GM12878 (cell line): ENCODE measurements at places on chromosomes 6 and 20. TPM values are rescaled to one million over a fixed set of nuclear protein-coding genes. Genes with fewer than 3 reads are reported as not detected.

DNA sequence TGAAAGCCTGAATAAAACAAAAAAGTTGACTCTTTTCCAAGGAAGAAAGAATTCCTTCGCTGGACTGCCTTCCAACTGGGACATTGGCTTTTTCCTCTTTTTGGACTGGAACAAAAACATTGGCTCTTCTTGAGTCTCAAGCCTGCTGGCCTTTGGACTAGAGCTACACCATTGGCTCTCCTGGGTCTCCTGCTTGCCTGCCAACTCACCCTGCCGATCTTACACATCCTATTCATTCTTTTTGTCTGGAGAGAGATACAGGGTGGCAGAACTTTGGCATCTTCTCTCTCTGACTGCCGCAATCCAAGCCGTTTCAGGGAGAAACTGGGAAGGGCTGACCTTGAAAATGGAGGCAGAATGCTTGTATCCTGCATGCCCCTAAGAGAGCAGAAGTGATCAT, 20.2 kb downstream of the DDO start:
- peaks cover 4% of the 10 kb centered on the region for H3K27me3 ChIP-seq
- H3K27ac ChIP-seq = no peak overlapping the region
- H3K4me1 ChIP-seq = no peaks in the 10 kb centered on the region
- H3K4me3 ChIP-seq = no peak overlapping the region

- no peaks in the 10 kb centered on the region; the same call in 1 of the 2 replicates for H3K27me3 ChIP-seq
- H3K4me1 ChIP-seq = peaks cover 6% of the 10 kb centered on the region; the same call in 1 of the 2 replicates
- no peak overlapping the region for H3K27ac ChIP-seq
- no peaks in the 10 kb centered on the region for H3K36me3 ChIP-seq
- DNase-seq = no peak
These were observed 5.1 kb upstream of the EPB41L1 start for GRCh38 chr20:36149469-36149868.

DNA sequence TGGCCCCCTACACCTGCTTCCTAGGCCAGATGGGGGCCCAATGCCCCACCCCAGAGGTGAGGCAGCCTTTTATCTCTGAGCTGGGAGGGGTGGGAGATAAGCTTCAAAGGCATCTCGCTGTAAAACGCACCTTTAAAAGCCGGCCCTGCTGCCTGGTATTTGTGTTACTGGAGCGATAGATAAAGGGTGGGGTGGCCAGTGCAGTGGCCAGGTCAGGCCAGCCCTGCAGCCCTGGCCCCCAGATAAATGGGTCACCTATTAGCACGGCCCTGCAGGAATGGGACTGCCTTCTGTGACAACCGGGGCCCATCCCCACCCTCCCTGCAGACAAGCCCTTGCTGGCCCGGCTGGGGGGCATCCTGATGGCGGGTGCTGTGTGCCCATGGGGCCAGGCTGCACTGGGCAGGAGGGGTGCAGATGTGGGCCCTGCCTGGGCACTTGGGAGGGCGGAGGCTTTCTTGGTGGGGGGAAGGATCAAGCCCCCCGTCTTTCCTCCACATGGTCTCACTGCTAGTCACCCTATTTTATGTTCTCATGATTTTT, 3.0 kb upstream of the RBBP8NL start:
- no peak overlapping the region for H3K4me3 ChIP-seq
- H3K27ac ChIP-seq = no peak overlapping the region
- H3K4me1 ChIP-seq = no peaks in the 10 kb centered on the region
- no peaks in the 10 kb centered on the region for H3K36me3 ChIP-seq

- H3K4me3 ChIP-seq = no peak overlapping the region
- DNase-seq = no peak
- H3K36me3 ChIP-seq = no peaks in the 10 kb centered on the region
These were observed 54.9 kb upstream of the PDE10A start for GRCh38 chr6:165717732-165718465.

- H3K36me3 ChIP-seq = no peaks in the 10 kb centered on the region
- no peak overlapping the region for H3K4me3 ChIP-seq
- H3K27ac ChIP-seq = no peak overlapping the region
- no peak for DNase-seq
- H3K27me3 ChIP-seq = no peaks in the 10 kb centered on the region
- H3K4me1 ChIP-seq = no peaks in the 10 kb centered on the region
These were observed 59.7 kb downstream of the GRIK2 start for GRCh38 chr6:101453221-101453620.

DNA sequence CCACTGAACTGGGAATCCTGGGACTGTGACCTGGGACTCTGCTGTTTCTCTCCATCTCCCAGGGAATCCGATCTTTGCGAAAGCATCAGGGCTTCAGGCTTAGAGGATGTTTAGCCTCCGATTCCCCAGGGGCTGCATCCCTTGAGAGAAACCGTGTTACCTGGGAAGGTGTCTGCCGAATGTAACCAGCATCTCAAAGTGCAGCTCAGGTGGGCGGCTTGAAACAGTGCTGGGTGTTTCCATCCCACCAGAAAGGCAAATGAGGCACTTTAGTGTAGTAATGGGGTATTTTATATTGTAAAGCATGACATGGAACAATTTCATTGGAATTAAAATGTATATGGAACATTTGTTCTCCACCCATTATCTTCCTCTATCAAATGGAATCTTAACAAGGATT, 15.2 kb downstream of the CDH4 start:
- no peak for DNase-seq
- no peaks in the 10 kb centered on the region for H3K36me3 ChIP-seq
- H3K27me3 ChIP-seq = no peaks in the 10 kb centered on the region
- H3K4me3 ChIP-seq = no peak overlapping the region
- H3K27ac ChIP-seq = no peak overlapping the region
- H3K4me1 ChIP-seq = no peaks in the 10 kb centered on the region

DNA sequence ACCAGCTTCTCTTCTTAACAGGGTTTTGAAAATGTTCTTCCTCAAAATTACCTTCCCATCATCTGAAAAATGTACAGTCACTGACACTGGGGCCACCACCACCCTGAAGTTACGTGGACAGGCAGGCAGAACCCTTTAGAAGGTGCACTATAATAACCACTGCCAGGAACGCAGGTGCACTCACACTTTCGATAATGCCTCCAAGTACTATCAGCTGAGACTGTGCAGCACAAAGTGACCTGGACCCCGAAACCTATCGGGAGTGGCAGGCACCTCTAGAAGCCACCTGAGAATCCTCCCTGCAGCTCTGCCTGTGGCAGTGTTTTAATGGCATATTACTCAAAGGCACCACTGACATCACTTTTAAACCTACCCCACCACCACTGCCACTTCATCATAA, 66.4 kb downstream of the TRERF1 start:
- H3K4me3 ChIP-seq = no peak overlapping the region
- peaks cover 3% of the 10 kb centered on the region; the same call in 1 of the 2 replicates for H3K36me3 ChIP-seq
- no peak overlapping the region for H3K27ac ChIP-seq
- DNase-seq = no peak

- peak overlapping the region; percentile 89 for H3K27ac ChIP-seq
- peaks cover 32% of the 10 kb centered on the region for H3K4me1 ChIP-seq
- H3K4me3 ChIP-seq = peak overlapping the region; percentile 68
- DNase-seq = peak; percentile 89
- H3K36me3 ChIP-seq = peaks cover 7% of the 10 kb centered on the region
- no peaks in the 10 kb centered on the region for H3K27me3 ChIP-seq
These were observed 15.1 kb downstream of the MYBL2 start for GRCh38 chr20:43681991-43682410.

- no peaks in the 10 kb centered on the region for H3K36me3 ChIP-seq
- H3K4me3 ChIP-seq = no peak overlapping the region
- H3K27ac ChIP-seq = no peak overlapping the region
- no peaks in the 10 kb centered on the region for H3K4me1 ChIP-seq
These were observed 17.4 kb downstream of the HSPA12B start for GRCh38 chr20:3749689-3750531.

- no peaks in the 10 kb centered on the region for H3K36me3 ChIP-seq
- no peak overlapping the region; the same call in 1 of the 2 replicates for H3K27ac ChIP-seq
- DNase-seq = peak; percentile 46
These were observed 26.5 kb downstream of the CD109 start for GRCh38 chr6:73722318-73723060.

GRCh38 chr6:50935442-50935841, 116.8 kb downstream of the TFAP2B start:
- H3K4me3 ChIP-seq = no peak overlapping the region
- no peak overlapping the region for H3K27ac ChIP-seq
- no peaks in the 10 kb centered on the region for H3K4me1 ChIP-seq
- H3K36me3 ChIP-seq = no peaks in the 10 kb centered on the region
- H3K27me3 ChIP-seq = no peaks in the 10 kb centered on the region

GRCh38 chr6:70336996-70337742, 34.3 kb upstream of the COL9A1 start:
- no peaks in the 10 kb centered on the region for H3K4me1 ChIP-seq
- no peak overlapping the region for H3K4me3 ChIP-seq
- DNase-seq = no peak
- no peaks in the 10 kb centered on the region; the same call in 1 of the 2 replicates for H3K27me3 ChIP-seq

- no peaks in the 10 kb centered on the region for H3K36me3 ChIP-seq
- H3K4me3 ChIP-seq = no peak overlapping the region
- DNase-seq = no peak
- no peaks in the 10 kb centered on the region for H3K27me3 ChIP-seq
- H3K4me1 ChIP-seq = no peaks in the 10 kb centered on the region
- no peak overlapping the region for H3K27ac ChIP-seq
These were observed 22.7 kb upstream of the KIF25 start for GRCh38 chr6:167974640-167975344.

DNA sequence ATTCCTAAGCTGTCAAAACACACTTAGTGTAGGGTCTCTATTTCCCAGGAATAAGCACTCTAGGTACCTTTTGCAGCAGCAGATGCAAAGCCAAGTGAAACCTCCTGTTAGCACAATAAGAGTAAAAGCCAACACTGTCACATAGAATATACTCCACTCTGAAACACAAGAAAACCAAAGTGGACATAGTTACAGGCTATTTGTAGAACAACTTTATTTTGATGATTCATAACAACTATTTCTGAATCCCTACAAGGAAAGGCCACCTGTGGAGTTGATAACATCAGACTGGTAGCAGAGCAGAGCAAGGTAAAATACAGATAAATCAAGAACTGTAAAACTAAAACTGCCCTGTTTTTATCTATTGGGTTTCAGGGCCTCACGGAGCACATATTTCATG, 59.7 kb downstream of the ALDH5A1 start:
- H3K36me3 ChIP-seq = no peaks in the 10 kb centered on the region
- no peak overlapping the region for H3K27ac ChIP-seq
- DNase-seq = no peak
- no peak overlapping the region for H3K4me3 ChIP-seq

DNA sequence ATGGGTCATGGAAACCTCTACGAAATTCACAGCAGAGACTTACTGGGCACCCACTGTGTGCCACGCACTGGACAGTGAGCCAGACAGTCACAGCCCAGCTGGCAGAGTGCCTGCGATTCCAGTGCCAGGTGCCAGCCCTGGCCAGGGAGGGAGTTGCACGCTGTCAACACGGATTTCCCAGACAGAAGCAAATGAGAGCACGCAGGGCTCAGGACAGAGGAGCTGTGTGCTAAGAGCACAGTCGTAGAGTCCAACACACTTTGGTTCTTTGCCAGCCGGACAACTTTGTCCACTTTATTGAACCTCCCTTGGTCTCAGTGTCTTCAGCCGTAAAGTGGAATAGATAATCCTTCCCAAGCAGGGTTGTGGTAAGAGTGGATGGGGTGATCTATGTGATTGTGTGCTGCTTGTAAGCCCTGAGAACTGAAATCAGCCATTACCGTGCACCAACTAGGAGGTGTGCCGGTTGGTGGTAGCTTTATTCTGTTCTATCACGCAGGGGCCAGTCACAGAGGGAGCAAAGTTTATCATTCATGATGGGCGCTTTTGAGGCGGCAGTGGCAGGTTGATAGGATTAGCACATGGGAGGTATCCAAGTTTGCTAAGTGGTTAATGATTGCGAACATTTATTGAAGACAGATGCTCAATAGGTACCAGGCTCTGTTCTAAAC, 40.6 kb downstream of the SIRPA start:
- H3K4me3 ChIP-seq = no peak overlapping the region
- no peaks in the 10 kb centered on the region for H3K36me3 ChIP-seq
- H3K27ac ChIP-seq = no peak overlapping the region
- H3K4me1 ChIP-seq = no peaks in the 10 kb centered on the region
- H3K27me3 ChIP-seq = no peaks in the 10 kb centered on the region

DNA sequence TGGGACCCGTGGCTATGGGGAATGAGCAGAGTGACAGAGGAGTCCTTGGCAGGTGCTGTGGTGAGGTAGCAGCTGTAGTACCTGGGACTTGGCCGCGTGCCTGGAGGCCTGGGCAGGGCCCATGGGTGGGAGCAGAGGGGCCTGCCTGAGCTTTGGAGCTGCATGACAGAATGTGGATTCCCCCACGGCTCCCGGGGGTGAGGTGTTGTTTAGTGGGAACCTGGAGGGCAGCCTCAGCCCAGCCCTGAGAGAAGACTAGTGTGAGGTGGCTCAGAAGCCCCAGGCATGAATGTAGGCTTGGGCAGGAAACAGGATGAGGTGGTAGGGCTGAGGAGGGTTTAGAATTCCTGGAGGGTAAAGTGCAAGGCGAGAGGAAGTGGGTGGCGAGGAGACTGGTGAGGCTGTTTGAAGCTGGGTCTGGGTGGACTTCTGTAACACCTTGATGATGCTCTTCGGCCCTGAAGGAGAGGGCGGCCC, 86.5 kb upstream of the SCP2D1 start:
- no peak for DNase-seq
- no peaks in the 10 kb centered on the region for H3K27me3 ChIP-seq
- no peak overlapping the region for H3K27ac ChIP-seq
- H3K4me1 ChIP-seq = peaks cover 18% of the 10 kb centered on the region

DNA sequence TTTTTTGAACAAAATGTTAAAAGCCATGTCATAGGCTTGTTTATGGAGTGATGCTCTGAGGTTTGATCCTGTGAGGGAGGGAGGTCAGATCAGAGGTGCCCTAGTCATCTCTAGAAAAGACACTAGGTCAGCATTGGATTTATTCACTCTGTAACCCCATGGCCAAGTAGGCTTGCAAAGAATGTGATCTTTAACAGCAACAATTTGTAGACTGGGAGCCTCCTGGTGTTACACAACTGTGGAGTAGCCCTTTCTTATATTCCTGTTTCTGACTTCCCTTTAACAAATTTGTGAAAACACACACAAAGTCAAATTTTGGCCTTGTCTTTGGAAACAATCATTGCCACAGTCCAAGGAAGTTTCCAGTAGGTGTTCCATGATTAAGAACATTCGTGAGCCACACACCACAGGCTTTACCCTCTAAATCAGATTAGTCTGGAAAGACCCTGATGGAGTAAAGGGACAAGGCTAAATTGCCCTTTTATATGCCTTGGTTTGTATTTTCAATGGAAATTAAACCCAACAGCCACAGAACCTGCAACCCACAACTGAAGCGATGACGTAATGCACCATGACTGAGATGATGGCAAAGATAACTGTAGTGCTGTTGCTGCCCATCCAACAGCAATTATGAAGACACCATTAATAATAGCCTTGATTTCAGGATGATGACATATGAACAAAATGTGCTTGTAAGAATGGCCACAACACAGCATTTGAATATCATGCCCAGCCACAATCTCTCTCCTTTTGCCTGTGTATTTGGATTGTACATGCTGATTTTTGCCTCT, 22.1 kb downstream of the SCP2D1 start:
- no peaks in the 10 kb centered on the region for H3K27me3 ChIP-seq
- H3K36me3 ChIP-seq = no peaks in the 10 kb centered on the region
- no peaks in the 10 kb centered on the region for H3K4me1 ChIP-seq
- no peak overlapping the region for H3K4me3 ChIP-seq
- H3K27ac ChIP-seq = no peak overlapping the region

Gene BNIP5
- 0.08 and 0.13 TPM in 2 replicates for total RNA-seq

Gene TBX18
- total RNA-seq = 0.10 TPM in 1 of 2 replicates, not detected in the other

Gene IYD
- 0.24 TPM in 1 of 2 replicates, not detected in the other for total RNA-seq

Gene C20orf202
- total RNA-seq = not detected in 2 replicates

Gene NRSN1
- not detected in 2 replicates for total RNA-seq
